MV-4-11 (cell line): ENCODE measurements at places on chromosomes 11 and 22.
A peak's percentile ranks its signal among the peaks of the same experiment; 100 is the strongest.

DNA sequence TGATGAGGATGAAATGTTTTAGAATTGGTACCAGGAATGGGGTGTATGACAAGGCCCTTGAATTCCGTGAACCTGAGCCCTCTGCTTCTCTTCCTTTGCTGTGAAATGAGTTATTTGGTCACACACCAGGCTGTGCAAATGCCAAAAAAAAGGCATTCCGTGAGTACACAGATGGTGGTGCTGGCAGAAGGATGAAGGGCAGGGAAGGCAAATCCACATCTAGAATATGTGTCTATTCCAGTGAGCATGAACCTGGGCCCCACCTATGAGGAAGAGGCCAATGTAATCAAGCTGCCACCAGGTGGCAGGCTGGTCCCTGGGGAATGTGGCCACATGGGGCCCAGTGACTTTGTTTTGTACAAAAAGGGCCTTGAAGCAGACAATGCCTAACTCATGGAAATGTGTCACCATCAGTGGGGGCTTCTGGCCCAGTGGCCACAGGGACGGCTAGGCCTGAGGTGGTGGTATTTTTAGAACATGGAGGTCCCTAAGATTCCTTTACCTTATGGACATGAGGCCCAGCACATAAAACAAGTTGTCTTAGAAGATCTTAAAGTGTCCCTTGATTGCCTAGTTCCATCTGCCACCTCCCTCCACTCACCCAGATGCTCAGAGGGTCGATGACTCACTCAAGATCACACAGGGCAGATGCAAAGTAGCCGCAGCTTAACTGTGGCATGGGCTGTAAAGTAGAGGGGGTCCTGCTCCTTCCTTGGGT, 3.9 kb upstream of the RNF215 start:
- peak; percentile 71 for DNase-seq

DNA sequence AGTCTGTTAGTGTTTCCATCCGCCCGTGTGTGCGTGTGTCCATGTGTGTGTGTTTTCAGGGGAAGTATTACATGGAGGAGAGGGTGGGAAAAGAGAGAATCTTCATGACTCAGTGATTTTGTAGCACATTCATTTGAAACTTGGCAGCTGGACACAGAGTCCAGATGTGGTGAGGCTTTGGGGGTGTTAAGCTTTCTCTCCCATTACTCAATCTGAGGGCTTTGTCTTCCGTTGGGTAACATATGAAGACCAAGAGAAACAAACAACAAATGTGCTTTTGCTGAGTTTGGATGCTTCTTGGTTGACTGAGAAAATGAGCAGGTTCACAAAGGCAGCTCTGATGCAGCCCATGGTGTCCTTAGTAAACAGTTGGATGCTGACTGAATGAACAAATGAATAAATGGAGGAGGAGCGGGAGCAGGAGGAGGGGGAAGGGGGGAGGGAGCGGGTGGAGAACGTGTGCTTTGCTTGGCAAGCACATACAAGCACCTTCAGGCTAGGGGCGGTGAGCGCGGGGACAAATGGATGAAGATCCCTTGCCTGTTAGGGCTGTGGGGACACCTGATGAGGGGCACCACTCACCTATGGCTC, 104.3 kb downstream of the ST3GAL4 start:
- no peak for DNase-seq

- DNase-seq, result no peak
Measured at GRCh38 chr11:43547889-43548381, 132.6 kb upstream of the HSD17B12 start.

DNA sequence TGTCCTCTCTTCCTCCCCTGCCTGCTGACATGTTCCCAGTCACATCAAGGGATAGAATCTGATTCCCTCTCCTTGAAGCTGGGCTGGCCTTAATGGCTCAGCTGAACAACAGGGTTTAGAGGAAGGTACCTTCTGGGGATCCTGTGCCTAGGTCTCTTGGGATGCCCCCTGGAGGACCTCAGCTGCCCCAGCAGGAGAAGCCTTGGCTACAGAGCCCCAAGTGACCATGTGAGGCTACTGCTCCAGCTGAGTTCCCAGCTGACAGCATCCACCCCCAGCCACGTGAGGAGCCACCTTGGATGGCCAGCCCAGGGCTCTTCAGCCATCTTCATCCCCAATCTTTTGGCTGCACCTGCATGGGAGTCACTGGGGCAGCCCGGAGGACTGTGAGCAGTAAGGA, 1499.3 kb downstream of the TBC1D22A start:
- no peak for DNase-seq

- no peak for DNase-seq
Measured at GRCh38 chr11:70229737-70230136, 26.6 kb downstream of the FADD start.

- DNase-seq, result no peak
Measured at GRCh38 chr22:29718949-29719898, 579 bp upstream of the CABP7 start.

- no peak for DNase-seq
Measured at GRCh38 chr11:122494221-122494620, 161.3 kb upstream of the UBASH3B start.

DNA sequence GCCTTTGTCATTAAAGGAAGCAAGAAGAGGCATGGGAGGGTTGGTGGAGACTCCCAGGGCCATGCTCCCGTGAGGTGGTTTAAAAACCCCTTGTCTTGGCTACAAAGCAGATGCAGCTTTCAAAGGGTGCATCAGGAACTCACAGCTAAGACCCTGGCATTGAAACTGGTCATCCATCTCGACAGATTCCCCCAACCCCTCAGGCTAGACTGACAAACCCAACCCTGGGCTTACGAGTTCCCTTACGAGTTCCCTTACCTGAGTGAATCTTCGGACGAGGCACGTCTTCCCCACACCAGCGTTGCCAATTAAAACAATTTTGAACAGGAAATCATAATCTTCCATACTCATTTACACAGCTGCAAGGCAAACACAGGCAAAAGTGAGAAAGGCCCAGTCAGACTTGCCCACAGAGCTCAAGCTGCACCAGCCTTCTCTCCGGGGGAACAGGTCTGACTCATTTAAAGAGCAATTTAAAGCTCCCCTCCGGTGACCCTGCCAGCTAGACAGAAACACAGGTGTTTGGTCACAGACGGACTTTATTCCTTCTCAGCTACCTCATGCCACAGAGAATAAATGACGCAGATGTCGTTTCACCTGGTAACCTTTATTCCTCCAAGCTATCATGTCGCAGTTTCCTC, 74.6 kb downstream of the RAB30 start:
- no peak for DNase-seq
